ENCODE measurements at places on chromosomes 2 and 18. TPM values are rescaled to one million over a fixed set of nuclear protein-coding genes. Genes with fewer than 3 reads are reported as not detected.
A peak's percentile ranks its signal among the peaks of the same experiment; 100 is the strongest.

Gene MFF
- 90.2 TPM for total RNA-seq

Gene RAB27B
- total RNA-seq, result 30.9 TPM

Gene VRK2
- total RNA-seq, result 35.0 TPM

Gene VWA3B
- not detected for total RNA-seq

Gene CDH19
- not detected for total RNA-seq

Gene NT5DC4
- not detected for total RNA-seq

Gene SPHKAP
- not detected for total RNA-seq

Gene SYT4
- total RNA-seq, result not detected

Gene SGPP2
- total RNA-seq, result not detected

Gene KLF7
- total RNA-seq, result 11.6 TPM

Gene SIX3
- total RNA-seq, result not detected

Gene CIDEA
- not detected for total RNA-seq

Gene LYPD6B
- total RNA-seq, result 14.6 TPM

GRCh38 chr2:69817729-69818501 is 11.5 kb upstream of the GMCL1 start:
- peak; percentile 81 for DNase-seq

DNA sequence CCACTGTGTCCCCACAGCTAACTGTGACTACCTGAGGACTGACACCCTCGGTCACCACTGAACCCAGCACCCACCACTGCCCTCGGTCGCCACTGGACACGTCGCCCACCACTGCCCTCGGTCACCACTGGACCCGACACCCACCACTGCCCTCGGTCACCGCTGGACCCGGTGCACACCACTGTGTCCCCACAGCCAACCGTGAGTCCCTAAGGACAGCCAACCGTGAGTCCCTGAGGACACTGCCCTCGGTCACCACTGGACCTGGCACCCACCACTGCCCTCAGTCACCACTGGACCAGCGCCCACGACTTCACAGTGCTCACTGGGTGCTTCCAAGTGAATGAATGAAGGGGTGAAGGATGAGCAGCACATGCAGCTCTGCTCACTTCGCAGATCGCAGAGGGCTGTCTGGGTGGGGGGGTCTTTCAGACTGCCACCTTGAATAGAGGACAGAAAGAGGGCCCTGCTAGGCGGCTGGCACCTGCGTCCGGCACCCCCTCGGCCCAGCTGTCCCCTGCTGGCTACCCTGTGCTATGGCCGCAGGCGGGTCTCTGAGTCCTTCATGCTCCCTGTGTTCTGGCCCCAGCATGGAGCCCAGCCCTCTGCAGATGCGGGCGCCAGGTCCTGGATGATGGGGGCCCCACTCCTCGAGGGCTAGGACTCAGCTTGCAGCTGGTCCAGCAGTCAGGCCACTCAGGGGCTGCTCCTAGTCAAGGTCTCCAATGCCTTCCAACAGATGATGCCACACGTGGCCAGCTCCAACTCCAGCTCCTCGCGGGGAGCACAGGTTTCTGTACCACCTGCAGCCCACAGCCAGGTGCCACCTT is 51.4 kb upstream of the GPC1 start:
- no peak for DNase-seq

- DNase-seq, result no peak
Measured at GRCh38 chr18:50298443-50299284, 11.2 kb upstream of the CXXC1 start.

DNA sequence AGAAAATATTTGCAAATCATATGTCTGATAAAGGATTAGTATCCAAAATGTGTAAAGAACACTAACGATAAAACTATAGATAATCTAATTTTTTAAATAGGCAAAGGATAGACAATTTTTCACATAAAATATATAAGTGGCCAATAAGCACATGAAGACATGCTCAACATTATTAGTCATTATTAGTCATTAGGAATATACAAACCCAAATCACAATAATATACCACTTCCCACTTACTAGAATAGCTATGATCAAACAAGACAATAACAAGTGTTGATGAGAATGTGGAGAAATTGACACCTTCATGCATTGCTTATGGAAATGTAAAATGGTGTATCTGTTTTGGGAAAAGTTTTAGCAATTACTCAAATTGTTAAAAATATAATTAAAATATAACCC is 12.6 kb upstream of the MAP2 start:
- DNase-seq, result no peak

- no peak for DNase-seq
Measured at GRCh38 chr2:197077336-197077735, 150.8 kb upstream of the PGAP1 start.

DNA sequence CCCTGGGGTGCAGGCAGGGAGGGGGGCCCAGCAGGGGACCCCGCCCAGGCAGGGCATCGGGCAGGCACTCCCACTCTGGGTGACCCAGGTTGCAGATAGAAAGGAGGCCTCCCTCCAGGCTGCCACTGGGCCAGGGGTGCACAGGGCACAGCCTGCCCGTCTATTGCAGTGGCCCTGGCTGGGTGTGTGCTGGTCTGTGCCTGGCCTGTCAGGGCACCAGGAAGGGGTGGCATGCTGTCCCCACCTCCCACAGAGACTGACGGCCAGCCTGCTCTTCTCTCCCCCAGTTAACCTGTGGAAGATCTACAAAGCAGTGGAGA is 12.9 kb downstream of the ARID5A start:
- DNase-seq, result no peak

- DNase-seq, result no peak
Measured at GRCh38 chr2:180599804-180600203, 380.6 kb upstream of the UBE2E3 start.

DNA sequence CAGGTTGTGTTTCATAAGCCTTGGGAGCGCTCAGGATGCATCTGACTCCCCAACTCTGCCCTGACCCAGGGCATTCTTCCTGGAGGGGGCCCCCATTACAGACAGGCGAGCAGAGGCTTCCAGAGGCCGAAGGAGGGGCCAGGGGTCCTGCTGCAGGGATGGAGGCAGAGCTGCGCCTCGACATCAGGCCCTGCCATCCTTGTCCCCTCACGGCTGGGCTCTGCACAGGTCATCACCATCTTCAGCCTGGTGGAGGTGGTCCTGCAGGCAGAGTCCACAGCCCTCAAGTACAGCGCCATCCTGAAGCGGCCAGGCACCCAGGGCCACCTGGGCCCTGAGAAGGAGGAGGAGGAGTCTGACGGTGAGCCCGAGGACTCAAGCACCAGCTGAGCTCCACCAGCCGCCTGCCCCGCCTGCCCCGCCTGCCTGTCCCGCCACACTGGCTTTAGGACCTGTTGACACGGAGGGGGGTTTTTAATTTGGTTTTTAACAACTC is 42.3 kb upstream of the ALPP start:
- no peak for DNase-seq

GRCh38 chr2:102473020-102473419 is at the start of gene SLC9A4:
Gene SLC9A4, plus strand, starts transcription at chr2:102473226. Its CDS starts 534 bp downstream, at chr2:102473760.
- DNase-seq, result peak; percentile 28

DNA sequence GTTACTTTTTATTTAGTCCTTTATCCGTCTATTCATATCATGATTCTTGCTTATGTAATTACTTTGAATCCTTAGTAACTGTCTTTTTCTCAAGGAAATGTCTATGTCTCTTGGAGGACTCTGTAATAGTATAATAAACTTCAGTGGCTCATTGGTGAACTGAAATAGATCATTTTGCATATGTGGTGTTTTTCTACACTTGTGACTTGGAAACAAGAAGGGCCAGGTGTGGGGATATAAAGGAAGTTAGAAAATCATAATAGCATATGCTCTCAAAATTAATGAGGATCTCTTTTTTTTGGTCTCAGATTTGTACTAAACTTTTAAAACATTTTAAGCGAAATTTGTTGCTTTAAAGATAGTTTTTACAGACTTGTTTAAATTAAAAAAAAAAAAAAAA is 453.0 kb upstream of the CDH20 start:
- DNase-seq, result no peak

- DNase-seq, result peak; percentile 3
Measured at GRCh38 chr2:53911434-53912189, 51.8 kb upstream of the GPR75 start.

GRCh38 chr2:36618381-36618780 is 20.4 kb upstream of the FEZ2 start:
- DNase-seq, result peak; percentile 65

GRCh38 chr2:2244508-2244907 is 86.6 kb downstream of the MYT1L start:
- no peak for DNase-seq

GRCh38 chr2:98658816-98659490 is 50.6 kb downstream of the UNC50 start:
- no peak for DNase-seq

GRCh38 chr2:119827866-119828507 is 68.3 kb downstream of the PTPN4 start:
- peak; percentile 67 for DNase-seq

- DNase-seq, result no peak
Measured at GRCh38 chr2:239020541-239021041, 172.7 kb downstream of the TWIST2 start.

- no peak for DNase-seq
Measured at GRCh38 chr2:230589497-230590015, 123.1 kb upstream of the CAB39 start.

DNA sequence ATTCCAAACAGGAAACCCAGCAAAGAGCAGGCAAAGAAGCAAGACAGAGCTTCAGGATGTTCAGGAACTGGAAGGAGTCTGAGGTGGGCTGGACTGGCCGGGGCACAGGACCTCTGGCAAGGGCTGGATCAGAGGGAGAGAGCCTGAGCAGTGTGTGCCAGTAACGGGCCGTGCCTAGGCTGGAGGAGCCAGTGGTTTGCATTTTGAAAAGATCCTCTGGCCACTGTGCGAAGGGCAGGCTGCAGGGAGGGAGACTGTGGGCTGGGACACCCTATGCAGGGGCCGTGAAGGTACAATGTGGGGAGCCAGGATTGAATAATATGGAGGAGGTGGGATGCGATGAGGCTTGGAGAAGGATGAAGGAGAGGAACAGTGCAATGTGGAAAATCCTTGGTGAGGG is 6.2 kb upstream of the SDC1 start:
- no peak for DNase-seq

Data from LHCN-M2 (cell line).